ENCODE measurements at places on chromosomes 2 and 18.

DNA sequence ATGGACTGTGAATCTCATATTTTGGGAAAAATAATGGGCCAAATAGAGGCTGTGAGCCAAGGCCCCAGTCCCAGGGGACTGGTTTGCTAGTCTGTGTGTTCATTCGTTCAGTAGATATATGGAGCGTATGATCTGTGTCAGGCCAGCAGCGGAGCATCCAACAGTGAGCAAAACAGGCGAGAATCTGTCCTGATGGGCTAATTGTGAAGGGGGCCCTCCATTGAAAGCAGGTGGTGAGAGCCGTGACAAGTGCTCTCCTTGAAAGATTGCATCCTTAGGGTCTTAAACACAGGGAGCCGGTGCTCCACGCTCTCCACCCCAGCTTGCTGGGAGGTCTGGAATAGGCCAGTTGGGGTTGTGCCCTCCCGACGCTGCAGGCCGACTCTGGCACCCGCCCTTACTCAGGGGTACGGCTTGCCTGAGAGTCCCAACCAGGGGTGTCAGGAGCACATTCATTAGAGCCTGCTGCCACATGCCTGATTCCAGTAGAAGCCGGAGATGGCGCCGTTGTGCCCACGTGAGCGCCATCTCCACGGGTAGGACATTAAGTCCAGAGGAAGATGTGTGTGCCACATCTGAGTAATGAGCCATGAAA lies 213.3 kb downstream of the SH3RF3 start:
- no peak for DNase-seq

DNA sequence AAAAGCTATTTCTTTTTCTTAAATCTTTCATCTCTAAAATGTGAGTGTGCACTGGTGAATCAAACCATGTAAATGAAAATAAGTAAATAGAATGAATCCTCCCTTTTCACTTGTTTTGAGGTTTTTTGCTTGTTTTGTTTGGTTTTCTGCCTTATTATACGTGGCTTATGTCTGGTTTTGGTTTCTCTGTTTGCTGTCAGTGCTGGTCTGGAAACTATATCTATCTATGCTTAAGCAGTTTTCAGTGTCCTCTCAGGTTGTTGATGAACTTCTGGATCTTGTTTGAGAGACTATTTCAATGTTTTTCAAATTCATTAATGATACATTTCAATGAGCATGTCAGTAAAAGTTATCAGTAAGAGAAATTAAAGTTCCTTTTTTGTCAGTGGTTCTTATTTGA lies 48.1 kb upstream of the TNFRSF11A start:
- no peak for DNase-seq

DNA sequence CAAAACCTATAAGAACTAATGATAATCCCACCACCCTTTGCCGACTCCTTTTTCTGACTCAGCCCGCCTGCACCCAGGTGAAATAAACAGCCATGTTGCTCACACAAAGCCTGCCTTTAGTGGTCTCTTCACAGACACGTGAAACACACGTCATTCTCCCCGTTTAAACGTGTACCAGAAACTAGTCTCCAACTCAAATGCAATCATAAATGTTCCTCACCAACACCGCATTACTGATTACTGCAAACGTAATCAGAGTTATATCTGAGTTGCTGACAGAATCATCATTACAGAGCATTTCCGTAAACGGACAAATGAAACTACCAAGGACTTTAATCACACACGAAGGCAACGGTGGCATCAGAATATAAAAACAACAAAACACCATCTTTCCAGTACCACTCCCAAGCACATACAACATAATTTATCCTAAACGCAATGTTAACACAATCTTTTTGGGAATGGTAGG lies 1.9 kb downstream of the CLK1 start:
- DNase-seq: no peak

DNA sequence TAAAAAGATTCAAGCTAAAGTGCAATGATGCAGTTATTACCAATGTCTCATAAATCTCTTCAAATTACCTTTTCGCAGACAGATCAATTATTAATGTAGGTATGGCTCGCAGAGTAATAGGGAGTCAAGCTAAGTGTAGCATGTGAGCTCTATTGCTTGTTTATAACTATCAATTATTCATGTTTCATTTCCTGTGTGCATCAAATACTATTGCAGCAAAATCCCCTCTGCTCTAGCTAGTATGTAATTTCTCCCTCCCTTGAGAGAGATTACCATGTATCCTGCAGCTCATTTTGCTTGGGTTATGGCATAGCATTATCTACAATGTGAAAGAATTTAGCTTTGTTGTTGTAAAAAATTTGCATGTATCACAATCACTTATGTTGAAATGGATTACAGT lies 65.6 kb upstream of the SCN1A start:
- no peak for DNase-seq

DNA sequence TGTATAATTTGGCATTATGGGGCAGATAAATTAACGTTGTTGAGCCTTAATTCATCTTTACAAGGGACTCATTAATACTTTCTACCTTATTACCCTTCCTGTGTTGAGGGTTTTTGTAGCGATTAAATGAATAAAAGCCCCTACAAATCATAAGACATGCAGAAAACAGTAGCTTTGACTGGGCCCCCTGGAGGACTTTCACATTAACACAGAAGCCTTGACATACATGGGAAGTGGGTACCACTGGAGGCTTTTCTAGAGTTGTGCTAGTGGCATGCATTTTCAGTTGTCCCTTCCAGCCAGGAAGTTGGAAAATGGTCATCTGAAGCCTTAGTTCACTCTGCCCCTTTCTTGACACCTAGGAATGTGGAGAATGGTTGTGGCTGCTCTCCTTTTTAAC lies 30.2 kb downstream of the MTA3 start:
- DNase-seq: no peak

- DNase-seq: no peak
These were observed 41.3 kb downstream of the TTC39C start for GRCh38 chr18:24055878-24056277.

DNA sequence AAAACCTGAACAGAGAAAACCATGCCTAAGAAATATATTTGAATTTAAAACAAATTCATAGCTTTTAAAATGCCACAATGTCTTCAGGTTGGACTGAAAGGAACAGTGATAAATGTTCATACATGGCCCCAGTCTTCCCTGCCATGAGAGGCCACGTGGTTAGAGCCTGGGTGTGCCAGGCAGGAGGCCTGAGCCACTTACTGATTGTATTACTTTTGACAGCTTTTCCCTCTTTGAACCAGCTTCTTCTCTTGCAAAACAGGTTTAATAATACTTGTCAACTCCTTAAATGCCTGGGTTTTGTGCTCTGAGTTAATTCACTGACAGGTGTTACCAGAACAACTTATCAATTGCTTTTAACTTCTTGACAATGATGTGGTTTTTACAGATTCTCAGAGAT lies 27.0 kb downstream of the RBKS start:
- no peak for DNase-seq

- peak; percentile 20 for DNase-seq
These were observed 19.0 kb upstream of the CCNYL1 start for GRCh38 chr2:207692206-207693065.

All from nephron progenitor cell (in vitro differentiated cells).